ENCODE measurements at places on chromosomes 1 and 21. TPM values are rescaled to one million over a fixed set of nuclear protein-coding genes. Genes with fewer than 3 reads are reported as not detected.

The TACSTD2 gene
- 1.8 TPM for polyA plus RNA-seq

The PDC gene
- polyA plus RNA-seq = 0.94 TPM

The SV2A gene
- 0.36 TPM for polyA plus RNA-seq

The ANXA9 gene
- polyA plus RNA-seq = 0.26 TPM

The SLC30A2 gene
- polyA plus RNA-seq = not detected

The CA6 gene
- not detected for polyA plus RNA-seq

The SHE gene
- 0.03 TPM for polyA plus RNA-seq

The TNNT2 gene
- polyA plus RNA-seq = 1.7 TPM

The FNDC5 gene
- polyA plus RNA-seq = 0.33 TPM

The S100A7A gene
- polyA plus RNA-seq = not detected

The ATP6V1G3 gene
- 2.9 TPM for polyA plus RNA-seq

The OPRD1 gene
- not detected for polyA plus RNA-seq

The ILDR2 gene
- not detected for polyA plus RNA-seq

The AGMAT gene
- polyA plus RNA-seq = 0.75 TPM

The BEND5 gene
- not detected for polyA plus RNA-seq

The SLC45A1 gene
- polyA plus RNA-seq = 3.3 TPM

The C2CD4D gene
- 0.14 TPM for polyA plus RNA-seq

The OR2L2 gene
- not detected for polyA plus RNA-seq

The PTAFR gene
- not detected for polyA plus RNA-seq

The SLAMF9 gene
- polyA plus RNA-seq = 0.48 TPM

The SLC6A9 gene
- polyA plus RNA-seq = 34.4 TPM

The SYDE2 gene
- 1.4 TPM for polyA plus RNA-seq

The CACNA1S gene
- polyA plus RNA-seq = not detected

The FRRS1 gene
- 0.13 TPM for polyA plus RNA-seq

The CYP4Z1 gene
- not detected for polyA plus RNA-seq

The NUAK2 gene
- 3.8 TPM for polyA plus RNA-seq

The FCRL4 gene
- not detected for polyA plus RNA-seq

The GBP6 gene
- not detected for polyA plus RNA-seq

The KLF17 gene
- polyA plus RNA-seq = 0.08 TPM

The ACTN2 gene
- 0.22 TPM for polyA plus RNA-seq

The MYBPH gene
- 0.34 TPM for polyA plus RNA-seq

The LINGO4 gene
- not detected for polyA plus RNA-seq

The ARHGEF2 gene
- 76.7 TPM for polyA plus RNA-seq

The OTUD7B gene
- 3.1 TPM for polyA plus RNA-seq

The PIP5K1A gene
- polyA plus RNA-seq = 33.9 TPM

The SH3GLB1 gene
- 126 TPM for polyA plus RNA-seq

Measured in GM23248 (cell line).